ENCODE measurements at places on chromosomes 6 and 20.

DNA sequence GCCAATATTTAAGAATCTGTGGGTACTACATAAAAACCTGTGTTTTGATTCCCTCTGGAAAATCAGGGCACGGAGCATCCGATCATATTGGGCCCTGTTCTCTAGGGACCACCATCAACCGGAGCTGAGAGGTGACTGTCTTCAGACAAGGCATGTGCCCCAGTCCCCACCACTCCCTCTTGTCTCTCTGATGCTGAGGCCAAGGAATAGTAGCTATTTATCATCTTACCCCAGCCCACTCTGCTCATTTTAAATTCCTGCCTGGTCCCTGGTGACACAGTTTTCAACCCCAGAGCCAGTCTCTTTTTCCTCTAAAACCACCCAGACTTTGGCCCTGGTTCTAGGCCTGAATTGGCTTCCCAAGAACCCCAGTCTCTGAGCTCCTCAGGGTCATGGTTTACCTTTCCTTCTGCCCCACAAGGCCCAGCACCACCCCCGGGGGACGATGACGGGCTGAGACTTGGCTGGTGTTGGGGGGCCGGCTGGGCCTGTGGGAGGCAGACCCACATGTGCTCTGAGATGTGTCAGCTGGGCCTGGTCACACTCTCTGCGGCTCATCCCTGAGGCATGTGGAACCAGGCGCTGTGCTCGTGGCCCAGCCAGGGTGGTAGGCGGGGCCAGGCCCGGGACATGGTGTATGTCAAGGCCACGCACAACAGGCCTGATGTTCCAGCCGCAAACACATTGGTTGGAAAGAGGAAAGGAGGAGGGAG lies 114.4 kb downstream of the CEBPB start:
- peak; percentile 84 for DNase-seq

GRCh38 chr6:159609652-159610178 lies 83.3 kb downstream of the SOD2 start:
- DNase-seq: no peak

- DNase-seq: no peak
Measured at GRCh38 chr6:35055891-35056290, 85.2 kb downstream of the TCP11 start.

GRCh38 chr20:53737396-53738038 lies 143.9 kb upstream of the ZNF217 start:
- peak; percentile 54 for DNase-seq

DNA sequence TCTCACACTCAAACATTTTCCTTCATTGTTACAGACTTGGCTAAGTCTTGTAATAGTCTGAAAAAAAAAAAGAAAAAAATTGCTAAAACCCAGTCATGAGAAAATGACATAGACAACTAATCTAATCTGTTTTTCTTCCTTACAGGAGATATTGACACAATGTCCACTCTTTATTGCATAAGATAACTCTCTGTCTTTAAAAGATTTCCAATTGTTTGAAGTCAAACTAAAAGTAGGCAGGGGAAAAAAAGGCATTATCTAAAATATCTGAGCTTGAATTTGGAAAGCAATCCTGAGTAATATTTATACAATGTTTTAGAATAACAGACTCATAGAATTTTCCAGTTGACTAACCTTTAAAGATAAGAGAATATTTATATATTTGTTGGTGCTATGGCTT lies 233.0 kb upstream of the CEP162 start:
- no peak for DNase-seq

GRCh38 chr6:48111143-48111506 lies at the start of gene PTCHD4:
TSS of gene PTCHD4 (minus strand) at chr6:48111197. CDS start at chr6:48068957, 42,240 bp downstream.
- no peak for DNase-seq

- no peak for DNase-seq
Measured at GRCh38 chr6:15621203-15622044, 41.4 kb downstream of the DTNBP1 start.

- DNase-seq: no peak
Measured at GRCh38 chr20:57321142-57321541, 8.5 kb upstream of the SPO11 start.

GRCh38 chr6:152232501-152233151 lies 404.5 kb downstream of the SYNE1 start:
- DNase-seq: peak; percentile 39

GRCh38 chr20:61299618-61300017 lies 47.6 kb downstream of the CDH4 start:
- DNase-seq: no peak
